ENCODE measurements at places on chromosomes 2 and 18.

GRCh38 chr18:6521803-6522418 lies 107.2 kb upstream of the L3MBTL4 start:
- no peak for DNase-seq

GRCh38 chr2:151946899-151947812 lies 118.9 kb upstream of the ARL5A start:
- DNase-seq, result peak; percentile 20

DNA sequence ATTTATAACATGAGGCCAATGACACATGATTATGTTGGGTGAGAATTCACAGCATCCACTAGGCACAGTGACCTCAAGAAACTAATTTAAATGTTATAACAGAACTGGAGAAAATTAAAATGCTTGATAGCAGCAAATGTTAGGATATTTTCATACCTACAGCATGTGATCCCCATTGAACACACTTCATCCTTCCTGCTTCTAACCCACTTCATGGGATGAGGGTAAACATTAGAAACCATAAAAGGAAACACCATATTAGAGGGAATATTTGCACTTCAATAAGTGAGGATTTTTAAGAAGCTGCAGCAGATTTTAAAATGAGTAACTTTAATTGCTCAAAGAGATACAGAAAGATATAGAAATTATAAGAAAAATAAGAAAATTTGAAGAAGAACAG lies 117.1 kb downstream of the FSHR start:
- no peak for DNase-seq

- no peak for DNase-seq
Measured at GRCh38 chr18:75358928-75359327, 68.6 kb downstream of the SMIM21 start.

DNA sequence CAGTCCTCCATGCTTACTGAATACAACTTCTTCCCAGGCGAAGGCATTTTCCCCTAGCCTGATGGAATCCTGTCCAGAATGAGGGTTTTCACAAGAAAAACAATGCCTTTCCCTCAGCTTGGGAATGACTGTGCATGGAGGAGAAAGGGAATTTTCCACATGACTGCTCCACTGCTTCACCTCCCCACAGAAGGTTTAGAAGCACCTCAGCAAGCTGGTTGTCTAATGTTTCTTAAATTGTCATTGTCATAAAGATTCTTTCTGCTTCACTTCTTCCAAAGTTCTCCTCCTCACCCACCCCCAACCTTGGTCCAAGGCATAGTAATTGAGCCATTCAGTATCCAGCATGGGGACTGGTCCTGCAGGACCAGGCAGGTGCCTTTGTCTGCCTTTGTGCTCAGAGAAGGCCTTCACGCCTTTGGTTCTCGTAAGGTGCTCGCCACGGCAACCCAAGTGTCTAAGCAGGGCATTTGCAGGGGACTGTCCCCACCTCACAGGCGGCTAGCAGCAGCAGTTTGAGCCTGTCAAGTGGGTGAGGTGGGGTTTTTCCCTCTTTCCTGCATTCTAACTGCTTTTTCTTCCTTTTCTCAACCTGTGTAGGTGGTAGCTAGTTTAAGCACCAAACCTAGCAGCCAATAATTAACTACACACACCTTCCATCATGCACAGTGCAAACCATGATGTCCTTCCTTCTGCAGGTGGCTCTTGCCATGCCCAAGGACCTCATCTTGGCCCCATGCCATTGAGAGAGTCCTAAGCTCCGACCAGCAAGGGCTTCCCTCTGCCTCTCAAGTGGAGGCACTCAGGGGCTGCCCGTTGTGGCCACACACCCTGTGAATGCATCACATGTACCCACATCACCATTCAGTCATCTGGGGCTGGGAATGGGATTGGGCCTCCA lies 65.7 kb upstream of the BCL2L11 start:
- peak; percentile 67 for DNase-seq

GRCh38 chr2:232008907-232009638 lies 47.6 kb downstream of the DIS3L2 start:
- no peak for DNase-seq
